ENCODE measurements at places on chromosomes 5 and 9. TPM values are rescaled to one million over a fixed set of nuclear protein-coding genes. Genes with fewer than 3 reads are reported as not detected.

The SYK gene
- 0.68 TPM for total RNA-seq

DNA sequence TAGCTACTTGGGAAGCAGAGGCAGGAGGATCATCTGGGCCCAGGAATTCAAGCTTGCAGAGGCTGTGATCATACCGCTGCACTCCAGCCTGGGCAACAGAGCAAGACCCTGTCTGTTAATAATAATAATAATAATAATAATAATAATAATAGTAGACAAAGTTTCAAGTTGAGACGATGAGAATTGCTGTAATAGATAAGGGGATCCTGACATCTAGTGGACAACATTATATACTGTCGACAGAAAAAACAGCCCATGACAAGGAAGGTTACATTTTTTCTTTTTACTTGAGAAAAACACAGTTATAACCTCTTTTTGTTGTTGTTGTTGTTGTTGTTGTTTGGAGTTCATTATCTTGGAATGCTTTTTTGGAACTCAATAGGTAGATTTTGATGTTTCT, 35.3 kb downstream of the NDFIP1 start:
- DNase-seq, result peak; percentile 25

The RPS14 gene
- total RNA-seq, result 2,863 TPM

DNA sequence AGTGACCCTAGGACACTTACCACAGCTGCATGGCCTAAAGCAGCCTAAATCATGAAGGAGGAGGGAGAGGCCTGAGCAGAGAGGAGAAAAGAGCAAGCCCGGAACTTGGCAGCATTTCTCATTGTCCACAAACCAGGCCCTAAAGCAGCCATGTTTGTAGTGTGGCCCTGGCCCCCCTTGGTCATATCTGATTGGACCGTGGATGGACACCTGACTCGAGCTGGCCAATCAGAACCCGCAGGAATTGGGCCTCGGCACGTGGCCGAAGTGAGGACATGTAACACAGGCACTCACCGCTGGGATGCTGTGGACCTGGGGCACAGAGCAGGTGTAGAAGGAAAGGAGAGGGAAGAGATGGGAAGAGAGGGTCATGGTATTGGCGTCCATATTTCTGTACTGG, 56.9 kb downstream of the ASS1 start:
- DNase-seq, result no peak

DNA sequence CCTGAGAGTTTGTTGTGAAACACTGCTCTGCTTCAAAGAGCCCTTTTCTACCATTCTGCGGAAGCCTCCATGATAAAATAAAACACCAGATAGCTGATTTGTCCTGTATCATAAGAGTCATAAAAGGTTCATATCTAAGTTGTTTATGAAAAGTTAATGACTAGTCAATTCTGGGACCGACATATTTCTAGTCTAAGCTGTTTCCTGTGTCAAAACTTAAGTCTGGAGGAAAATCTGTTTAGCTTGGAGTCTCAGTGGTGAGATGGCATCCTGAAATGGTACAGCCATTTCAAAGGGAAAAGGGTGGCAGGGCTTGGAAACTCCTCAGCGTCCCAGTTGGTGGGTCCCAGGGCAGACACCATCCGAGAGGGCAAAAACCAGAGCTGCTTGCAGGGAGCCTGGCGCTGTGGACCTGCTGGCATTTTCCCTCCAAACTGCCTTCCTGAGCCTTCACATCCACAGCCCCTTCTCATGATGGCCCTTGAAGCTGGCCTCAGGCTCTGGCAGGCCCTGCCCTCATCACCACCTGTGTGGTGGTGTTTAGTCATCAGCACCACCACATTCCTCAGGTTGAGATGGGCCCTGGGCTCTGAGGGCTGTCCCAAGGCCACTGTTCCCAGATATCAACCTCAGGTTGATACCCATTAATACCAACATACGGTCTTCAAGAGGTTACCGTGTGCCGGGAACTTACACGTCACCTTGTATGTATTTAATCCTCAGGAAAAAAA, 184.0 kb downstream of the HSPA4 start:
- DNase-seq, result no peak

DNA sequence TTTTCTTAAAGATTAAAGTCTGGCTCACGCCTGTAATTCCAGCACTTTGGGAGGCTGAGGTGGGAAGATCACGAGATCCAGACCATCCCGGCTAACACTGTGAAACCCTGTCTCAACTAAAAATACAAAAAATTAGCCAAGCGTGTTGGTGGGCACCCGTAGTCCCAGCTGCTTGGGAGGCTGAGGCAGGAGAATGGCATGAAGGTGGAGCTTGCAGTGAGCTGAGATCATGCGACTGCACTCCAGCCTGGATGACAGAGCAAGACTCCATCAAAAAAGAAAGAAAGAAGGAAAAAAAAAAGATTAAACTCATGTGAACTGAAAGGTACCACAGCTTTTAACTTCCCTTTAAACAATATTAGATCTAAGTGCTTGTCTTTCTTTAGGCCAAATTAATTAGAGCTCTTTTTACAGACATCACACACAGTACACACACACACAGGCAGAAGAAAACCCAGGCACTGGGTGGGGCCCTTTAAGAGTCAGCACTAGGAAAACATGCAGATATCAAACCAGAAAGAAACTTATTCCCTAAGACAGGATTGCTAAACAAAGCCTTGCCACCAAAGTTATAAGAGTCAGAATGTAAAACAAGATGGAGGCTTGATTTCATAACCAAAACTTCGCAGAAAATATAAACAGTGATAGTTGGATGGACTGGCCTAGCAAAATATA, 29.3 kb upstream of the UHRF2 start:
- no peak for DNase-seq

The CANX gene
- 346 TPM for total RNA-seq

The ITGA1 gene
- total RNA-seq, result 5.6 TPM

DNA sequence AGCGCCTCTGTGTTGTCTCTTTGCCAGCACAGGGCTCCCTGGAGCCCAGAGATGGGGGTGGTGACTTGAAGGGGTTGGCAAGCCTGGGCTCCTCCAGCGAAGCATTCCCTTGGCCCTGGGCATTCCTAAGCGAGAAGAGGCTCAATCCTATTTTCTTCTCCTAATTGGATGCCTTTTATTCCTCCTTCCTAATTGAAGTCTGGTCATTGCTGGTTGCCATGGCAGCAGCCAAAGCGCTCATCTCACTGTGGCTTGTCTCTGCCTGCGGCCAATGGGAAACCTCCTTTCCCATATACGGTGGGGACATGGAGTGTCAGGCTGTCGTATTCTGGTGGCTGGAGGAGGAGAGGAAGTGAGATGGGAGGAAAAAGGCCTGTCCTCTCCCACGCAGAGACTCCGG, 52.3 kb upstream of the RARS1 start:
- no peak for DNase-seq

GRCh38 chr9:78463750-78464149, 166.8 kb downstream of the PSAT1 start:
- DNase-seq, result no peak

GRCh38 chr5:32020271-32020670, 153.8 kb downstream of the GOLPH3 start:
- no peak for DNase-seq

- no peak for DNase-seq
Measured at GRCh38 chr9:130142641-130143040, 29.6 kb upstream of the NCS1 start.

DNA sequence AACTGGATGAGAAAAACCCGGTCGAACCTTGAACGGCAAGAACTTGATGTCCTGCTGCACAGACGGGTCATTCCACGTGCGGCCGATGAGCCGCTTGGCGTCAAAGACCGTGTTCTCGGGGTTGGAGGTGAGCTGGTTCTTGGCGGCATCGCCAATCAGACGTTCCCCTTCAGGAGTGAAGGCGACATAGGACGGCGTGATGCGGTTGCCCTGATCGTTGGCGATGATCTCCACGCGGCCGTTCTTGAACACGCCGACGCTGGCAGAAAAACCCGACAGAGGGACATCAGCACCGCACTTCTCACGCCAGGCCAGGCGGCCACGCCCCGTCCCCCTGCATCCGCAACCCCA, 519 bp downstream of the HSPA5 start:
- peak; percentile 21 for DNase-seq

- DNase-seq, result no peak
Measured at GRCh38 chr5:151151263-151151660, 6.3 kb downstream of the ANXA6 start.

DNA sequence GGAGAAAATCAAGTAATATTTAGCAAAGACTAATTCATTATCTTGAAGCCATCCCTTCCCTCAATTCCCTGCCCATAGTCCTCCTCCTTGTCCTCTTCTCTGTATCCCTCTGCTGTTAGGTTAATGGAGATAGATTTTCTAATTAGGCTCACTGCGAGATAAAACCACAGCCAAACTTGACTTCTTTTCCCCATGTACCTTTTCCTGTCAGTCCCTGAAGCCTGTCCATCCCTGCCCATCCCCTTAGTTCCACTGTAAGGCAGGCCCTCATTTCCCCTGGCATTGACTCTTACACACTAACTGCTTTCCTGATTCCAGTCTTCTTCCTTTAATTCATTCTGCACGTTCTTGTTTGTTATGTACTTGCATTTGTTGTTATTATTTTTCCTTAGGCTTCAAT, 1.2 kb downstream of the TLR4 start:
- DNase-seq, result no peak

The UGT3A1 gene
- total RNA-seq, result not detected

DNA sequence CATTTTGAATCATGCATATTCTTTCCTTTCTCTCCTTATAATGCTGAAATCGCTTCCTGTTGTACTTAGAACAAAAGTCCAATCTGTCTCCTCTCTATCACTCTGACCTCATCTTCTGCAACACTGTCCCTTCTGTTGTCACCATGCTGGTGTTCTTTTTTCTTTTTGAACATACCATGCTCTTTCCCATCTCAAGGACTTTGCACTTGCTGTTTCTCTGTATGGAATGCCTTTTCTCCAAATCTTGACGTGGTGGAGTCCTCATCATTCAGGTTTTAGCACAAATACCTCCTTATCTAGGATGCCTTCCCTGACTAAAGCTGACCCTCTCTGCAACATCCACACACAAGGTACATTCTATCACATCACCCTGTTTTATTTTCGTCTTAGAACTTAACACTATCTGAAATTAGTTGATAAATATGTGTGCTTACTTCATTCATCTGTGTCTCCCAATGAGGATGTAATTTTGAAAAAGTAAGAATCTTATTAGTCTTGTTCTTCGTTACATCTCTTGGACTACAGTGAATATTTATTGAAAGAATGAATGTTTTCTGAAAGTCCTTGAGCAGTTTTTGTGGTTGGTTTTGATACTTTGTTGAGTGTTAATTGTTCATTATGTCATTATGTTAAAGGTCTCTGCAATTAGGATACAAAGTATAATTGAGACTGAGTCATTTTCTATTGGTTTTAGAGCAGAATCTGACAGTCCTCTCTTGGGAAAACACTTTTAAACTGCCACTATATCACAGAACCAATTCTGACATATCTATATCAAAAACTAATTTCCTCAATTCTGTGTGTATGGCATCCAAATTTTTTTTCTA, 145.3 kb upstream of the RASA1 start:
- no peak for DNase-seq

The QRFP gene
- not detected for total RNA-seq

The DNAJC18 gene
- total RNA-seq, result 11.9 TPM

- no peak for DNase-seq
Measured at GRCh38 chr5:88688156-88688983, 194.6 kb downstream of the MEF2C start.

The CYLC2 gene
- not detected for total RNA-seq

- DNase-seq, result no peak
Measured at GRCh38 chr9:87800456-87800855, 74.5 kb downstream of the CTSL start.

DNA sequence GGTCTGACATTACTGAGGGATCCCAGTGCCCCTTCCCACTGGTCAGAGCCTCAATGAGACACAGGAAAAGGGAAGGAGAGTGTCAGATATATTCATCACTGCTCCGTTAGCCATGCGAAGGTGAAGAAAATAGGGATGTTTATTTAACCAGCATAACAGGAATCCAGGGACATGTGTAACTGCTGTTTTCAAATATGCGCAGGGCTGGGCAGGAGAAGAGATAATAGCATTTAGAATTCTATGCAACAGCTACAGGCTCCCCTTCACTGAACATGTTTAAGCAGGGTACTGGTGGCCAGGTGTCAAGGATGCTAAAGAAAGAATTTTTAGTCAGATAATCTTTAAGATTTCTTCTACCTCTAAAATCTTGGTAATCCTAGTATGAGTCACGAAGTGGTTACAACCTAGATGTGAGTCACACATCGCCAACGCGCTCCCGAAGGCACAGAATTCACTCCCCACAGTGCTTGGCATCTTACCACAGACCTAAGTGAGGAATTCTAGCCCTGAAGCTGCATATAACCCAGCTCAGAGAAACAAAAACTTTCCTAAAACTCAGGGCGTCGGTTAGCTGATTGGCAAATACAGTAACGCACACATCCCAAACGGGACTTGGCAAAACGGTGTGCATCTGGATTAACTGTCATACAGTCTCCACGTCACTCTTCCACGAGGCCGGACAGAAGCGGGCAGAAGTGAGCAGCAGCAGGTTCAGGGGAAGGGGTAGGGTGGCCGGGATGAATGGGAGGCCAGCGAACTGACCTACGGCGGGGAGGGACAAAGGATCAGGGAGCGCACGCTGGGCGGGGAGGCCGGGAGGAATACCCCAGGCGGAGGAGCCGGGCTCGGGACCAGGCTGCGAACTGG, 1.1 kb downstream of the CTNNAL1 start:
- peak; percentile 94 for DNase-seq

DNA sequence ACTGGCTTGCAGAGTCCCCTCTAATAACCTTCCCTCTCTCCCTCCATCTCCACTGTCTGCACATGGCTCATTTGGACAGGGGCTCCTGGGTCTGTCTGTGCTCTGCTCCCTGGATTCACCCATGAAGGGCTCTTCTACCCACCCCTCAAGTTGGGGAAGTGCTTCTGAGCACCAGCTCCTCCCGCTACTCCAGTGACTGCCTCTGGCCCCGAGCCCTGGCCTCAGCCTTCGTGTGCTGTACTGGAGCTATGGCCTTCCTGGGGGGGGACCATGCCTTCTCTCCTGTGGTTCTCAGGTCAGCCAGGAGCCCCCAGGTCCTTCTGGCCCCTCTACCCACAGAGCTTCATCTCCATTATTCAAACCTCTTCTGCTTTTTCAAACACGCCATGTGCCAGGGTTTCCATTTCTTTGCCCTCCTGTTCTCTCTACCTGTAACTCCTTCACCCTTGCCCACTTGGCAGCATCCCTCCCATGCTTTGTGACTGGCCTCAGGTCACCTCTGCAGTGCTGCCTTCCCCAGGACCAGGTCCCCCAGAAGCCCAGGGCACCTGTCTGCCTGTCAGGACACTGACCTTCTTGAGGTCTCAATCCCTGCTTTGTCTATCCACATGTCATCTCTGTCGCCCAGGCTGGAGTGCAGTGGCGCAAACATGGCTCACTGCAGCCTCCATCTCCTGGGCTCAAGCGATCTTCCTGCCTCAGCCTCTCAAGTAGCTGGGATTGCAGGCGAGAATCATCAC, 9.5 kb downstream of the SH3PXD2B start:
- DNase-seq, result no peak

DNA sequence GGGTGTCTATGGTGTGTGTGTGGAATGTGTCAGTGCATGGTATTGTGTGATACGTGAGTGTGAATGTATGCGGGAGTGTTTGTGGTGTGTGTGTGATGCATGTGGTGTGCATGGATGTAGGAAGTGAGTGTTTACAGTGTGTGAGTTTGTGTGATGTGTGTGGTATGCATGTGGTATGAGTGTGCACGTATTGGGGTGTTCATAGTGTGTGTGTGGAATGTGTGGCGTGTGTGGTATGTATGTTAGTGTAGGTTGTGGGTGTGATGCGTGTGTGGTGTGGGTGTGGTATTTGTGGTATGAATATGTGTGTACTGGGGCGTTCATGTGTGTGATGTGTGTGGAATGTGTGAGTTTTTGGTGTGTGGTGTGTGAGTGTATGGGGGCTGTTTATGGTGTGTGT, 40.1 kb upstream of the BICD2 start:
- no peak for DNase-seq
